ENCODE measurements at places on chromosomes 1 and 21. TPM values are rescaled to one million over a fixed set of nuclear protein-coding genes. Genes with fewer than 3 reads are reported as not detected.

PHACTR4 gene
- 25.8 TPM for total RNA-seq

BSND gene
- not detected for total RNA-seq

IVL gene
- total RNA-seq = not detected

DNA sequence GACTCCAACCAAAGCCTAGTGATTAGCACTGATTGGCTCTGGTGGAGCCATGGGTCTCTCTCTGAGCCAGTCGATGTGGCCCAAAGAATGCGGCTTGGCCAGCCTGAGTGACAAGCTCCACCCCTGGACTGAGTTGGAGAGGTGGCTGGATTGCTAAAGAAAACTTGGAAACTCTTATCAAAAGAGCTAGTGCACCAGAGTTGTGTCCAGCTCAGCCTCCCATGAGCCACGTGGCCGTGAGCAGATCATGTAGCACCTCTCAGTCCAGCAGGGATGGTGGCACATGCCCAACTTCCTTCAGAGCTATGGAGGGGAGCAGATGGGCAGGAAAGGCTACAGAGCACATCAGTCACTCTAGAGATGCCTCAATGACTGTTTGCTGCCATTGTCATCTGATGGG, 142.8 kb upstream of the VAMP3 start:
- no peak overlapping the region for H3K27ac ChIP-seq
- no peak for DNase-seq
- H3K4me3 ChIP-seq = no peak overlapping the region
- H3K27me3 ChIP-seq = no peaks in the 10 kb centered on the region
- H3K4me1 ChIP-seq = no peaks in the 10 kb centered on the region

DNA sequence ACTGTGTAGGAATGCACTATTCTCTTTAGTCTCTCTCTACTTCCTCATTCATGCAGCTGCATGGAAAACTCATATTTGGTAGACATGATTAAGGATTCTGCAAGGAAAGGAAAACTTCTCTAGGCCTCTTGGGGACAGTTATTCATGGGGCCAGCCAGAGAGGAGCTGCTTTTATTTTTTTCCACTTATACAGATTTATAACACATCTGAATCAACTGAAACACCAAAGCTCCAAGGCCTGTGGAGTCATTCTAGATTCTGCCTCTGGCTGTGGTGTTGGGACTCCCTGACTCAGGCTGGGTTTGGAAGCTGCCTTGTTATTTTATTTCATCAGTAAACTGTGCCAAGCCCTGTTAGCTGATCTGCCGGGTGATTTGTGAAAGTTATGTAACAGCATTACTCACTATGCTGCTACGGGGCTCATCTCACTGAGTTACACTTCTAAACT, 83.9 kb upstream of the EDEM3 start:
- no peak overlapping the region for H3K27ac ChIP-seq
- no peaks in the 10 kb centered on the region for H3K4me1 ChIP-seq
- no peaks in the 10 kb centered on the region for H3K27me3 ChIP-seq
- no peak overlapping the region for H3K4me3 ChIP-seq
- no peaks in the 10 kb centered on the region for H3K36me3 ChIP-seq

Data from right lobe of liver (tissue), 6 donors.